Cardiac septum (tissue), 1 donor: ENCODE measurements at places on chromosomes 3 and 15. TPM values are rescaled to one million over a fixed set of nuclear protein-coding genes. Genes with fewer than 3 reads are reported as not detected.

Gene CLDN16
- not detected for total RNA-seq

Gene PRSS50
- total RNA-seq: 0.78 TPM

Gene SERINC4
- total RNA-seq: 0.43 TPM

Gene MKRN2OS
- total RNA-seq: 0.48 TPM

Gene GPR87
- total RNA-seq: not detected

Gene ZNF774
- 5.6 TPM for total RNA-seq

Gene HTR3E
- not detected for total RNA-seq

Gene PLCH1
- 0.16 TPM for total RNA-seq

Gene OGG1
- total RNA-seq: 9.6 TPM

Gene AADAC
- not detected for total RNA-seq

Gene C3orf85
- not detected for total RNA-seq

Gene HRG
- not detected for total RNA-seq

Gene SEMA6D
- 9.9 TPM for total RNA-seq

Gene CADPS
- 45.1 TPM for total RNA-seq

Gene EPHA3
- total RNA-seq: 9.2 TPM

Gene LINGO1
- 3.0 TPM for total RNA-seq

Gene PLA2G4F
- total RNA-seq: 0.48 TPM

Gene DPP8
- total RNA-seq: 35.3 TPM

Gene TMEM202
- total RNA-seq: not detected

Gene TICRR
- total RNA-seq: 0.03 TPM

Gene CCR4
- not detected for total RNA-seq

Gene MESP2
- 0.19 TPM for total RNA-seq

Gene EPHB1
- 1.1 TPM for total RNA-seq

Gene CPB1
- not detected for total RNA-seq

Gene CCDC32
- 21.3 TPM for total RNA-seq

Gene ISL2
- not detected for total RNA-seq
